ENCODE measurements at places on chromosomes 4 and X.

DNA sequence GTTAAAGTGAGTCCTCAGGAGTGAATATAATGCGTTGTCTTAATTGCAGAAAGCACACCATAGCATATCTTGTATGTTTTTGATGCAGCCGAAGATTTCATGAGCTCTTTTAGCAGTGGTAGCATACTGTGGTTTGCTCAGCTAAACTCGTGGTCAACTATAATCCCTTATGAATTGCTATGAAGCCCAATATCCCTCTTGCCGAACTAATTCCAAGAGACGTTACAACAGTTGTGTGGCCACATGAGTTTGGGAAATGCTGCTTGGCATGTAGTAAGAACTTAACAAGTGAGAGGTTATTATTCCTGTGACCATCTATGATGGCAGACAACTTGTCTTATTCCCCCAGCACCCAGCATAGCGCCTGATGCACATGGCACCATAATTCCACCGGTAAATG is 30.7 kb downstream of the SYAP1 start:
- DNase-seq, result no peak

GRCh38 chr4:17385403-17385802 is 126.5 kb downstream of the QDPR start:
- peak; percentile 2 for DNase-seq

DNA sequence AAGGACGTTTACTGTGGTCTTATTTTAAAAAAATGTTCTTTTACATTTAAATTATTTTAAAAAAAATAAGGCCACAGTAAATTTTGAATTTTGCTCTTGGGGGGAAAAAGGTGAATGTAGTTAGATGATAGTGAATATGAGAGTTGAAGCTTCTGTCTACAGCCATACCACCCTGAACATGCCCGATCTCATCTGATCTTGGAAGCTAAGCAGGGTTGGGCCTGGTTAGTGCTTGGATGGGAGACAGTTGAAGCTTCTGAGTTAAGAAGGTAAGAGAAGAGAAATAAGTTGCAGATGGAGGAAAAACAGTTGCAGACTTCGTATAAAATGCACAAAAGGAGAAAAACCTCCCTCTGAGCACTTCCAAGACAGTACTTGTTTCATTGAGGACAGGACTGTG is 115.6 kb upstream of the NR3C2 start:
- DNase-seq, result no peak

DNA sequence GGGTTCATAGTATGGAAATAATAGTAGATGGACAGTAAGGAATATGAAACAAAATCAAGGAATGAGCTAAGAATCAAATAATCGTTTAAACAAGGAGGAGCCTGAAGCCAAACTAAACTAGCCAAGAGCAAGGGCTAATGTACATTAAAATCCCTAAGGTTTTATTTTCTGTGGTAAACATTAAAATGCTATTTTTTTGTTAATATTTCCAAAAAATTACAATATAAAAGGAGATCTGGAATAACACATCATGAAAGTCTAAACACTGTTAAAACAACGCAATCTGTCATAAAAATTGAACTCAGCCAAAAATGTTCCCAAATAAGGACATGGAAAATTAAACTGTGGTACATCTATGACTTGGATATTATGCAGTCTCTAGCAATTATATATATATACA is 188.2 kb downstream of the RNF150 start:
- DNase-seq, result no peak

- DNase-seq, result no peak
Observed at GRCh38 chrX:48685416-48685815, 1.8 kb downstream of the WAS start.

- DNase-seq, result no peak
Observed at GRCh38 chr4:142331132-142331531, 515.0 kb downstream of the INPP4B start.

DNA sequence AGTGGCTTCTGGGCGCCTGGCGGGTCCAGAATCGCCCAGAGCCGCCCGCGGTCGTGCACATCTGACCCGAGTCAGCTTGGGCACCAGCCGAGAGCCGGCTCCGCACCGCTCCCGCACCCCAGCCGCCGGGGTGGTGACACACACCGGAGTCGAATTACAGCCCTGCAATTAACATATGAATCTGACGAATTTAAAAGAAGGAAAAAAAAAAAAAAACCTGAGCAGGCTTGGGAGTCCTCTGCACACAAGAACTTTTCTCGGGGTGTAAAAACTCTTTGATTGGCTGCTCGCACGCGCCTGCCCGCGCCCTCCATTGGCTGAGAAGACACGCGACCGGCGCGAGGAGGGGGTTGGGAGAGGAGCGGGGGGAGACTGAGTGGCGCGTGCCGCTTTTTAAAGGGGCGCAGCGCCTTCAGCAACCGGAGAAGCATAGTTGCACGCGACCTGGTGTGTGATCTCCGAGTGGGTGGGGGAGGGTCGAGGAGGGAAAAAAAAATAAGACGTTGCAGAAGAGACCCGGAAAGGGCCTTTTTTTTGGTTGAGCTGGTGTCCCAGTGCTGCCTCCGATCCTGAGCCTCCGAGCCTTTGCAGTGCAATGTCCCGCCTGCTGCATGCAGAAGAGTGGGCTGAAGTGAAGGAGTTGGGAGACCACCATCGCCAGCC is at the start of gene ATOH1:
Gene ATOH1 (plus strand): TSS at position 422 of the 663 bp plus-strand sequence. CDS start 174 bp downstream, at position 596.
- DNase-seq, result no peak

DNA sequence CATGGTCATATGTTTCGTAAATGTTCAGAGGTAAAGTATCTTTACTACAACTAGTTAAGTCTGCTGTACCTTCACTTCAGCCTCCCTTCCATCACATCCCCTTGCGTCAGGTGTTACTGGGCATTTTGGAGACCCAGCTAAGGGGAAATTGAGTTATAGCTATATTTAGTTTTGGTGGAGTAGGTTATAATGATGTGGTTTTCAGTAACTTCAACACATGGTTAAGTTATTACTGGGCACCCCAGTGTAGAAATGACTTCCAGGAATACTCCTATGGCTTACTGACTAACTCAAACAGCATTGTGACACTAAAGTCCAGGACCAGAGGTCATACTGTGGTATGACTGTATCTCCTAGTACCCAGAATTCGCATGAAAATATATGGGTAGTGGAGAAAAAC is 23.4 kb upstream of the ACSL1 start:
- DNase-seq, result no peak

- DNase-seq, result no peak
Observed at GRCh38 chrX:154046940-154047610, 27.4 kb upstream of the IRAK1 start.

- no peak for DNase-seq
Observed at GRCh38 chr4:125517831-125518230, 203.1 kb downstream of the FAT4 start.

DNA sequence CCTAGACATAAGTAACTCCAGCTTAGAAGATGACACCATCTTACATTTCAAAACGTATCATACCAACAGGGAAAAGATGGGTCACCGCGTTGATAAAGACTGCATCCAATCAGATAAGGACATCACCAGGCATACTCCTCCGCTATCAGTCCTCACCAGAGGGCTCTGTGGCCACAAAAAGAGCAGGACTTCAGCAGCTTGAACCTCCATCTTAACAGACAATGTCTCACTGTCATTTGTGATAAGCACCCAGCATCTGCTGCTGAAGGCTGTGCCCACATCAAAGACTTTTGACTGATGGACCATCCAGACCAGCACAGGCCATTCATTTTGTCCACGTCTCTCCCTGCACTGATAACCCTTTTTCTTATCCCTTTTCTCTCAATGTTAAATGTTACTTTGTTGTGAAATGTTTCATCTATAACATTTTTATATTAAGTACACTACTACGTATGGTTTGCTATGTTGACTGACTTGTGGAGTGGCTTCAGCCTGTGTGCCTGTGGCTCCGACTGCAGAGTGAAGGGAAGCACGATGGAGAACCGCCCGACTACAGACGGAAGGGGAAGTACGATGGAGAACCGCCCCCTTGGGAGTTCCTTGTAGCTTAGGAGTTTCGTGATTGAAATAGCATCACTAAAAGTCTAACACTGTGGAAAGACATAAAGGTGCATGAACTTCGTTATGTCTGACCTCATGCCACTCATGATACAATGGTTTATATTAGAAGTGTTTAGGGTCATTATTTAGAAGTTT is 595.4 kb upstream of the AGA start:
- no peak for DNase-seq

DNA sequence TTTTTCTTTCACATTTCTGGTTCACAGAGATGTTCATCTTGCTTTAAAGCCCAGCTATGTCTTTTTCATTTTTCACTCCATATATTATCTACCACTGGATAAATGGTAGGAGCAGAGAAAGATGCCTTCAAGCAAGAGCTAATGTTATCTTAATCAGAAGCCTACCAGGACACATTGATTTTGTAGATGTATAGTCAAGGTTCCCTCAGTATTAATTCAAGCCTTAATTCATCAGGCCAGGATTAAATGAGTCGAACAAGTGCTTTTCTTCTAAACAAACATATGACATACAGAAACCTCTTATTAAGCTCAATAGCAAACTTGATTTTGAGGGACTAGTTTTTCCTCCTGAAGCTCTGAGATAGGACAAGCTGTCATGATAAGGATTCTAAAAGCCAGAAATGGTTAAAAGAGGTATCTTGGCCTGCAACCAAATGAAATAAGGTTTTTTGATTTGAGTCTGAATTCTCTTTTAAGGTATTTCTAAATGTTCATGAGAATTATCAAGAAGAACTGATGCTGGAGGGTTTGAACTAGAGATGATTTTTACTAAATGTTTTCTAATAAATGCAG is 81.7 kb upstream of the FTHL17 start:
- no peak for DNase-seq

- no peak for DNase-seq
Observed at GRCh38 chr4:47642985-47643760, 158.1 kb downstream of the ATP10D start.

DNA sequence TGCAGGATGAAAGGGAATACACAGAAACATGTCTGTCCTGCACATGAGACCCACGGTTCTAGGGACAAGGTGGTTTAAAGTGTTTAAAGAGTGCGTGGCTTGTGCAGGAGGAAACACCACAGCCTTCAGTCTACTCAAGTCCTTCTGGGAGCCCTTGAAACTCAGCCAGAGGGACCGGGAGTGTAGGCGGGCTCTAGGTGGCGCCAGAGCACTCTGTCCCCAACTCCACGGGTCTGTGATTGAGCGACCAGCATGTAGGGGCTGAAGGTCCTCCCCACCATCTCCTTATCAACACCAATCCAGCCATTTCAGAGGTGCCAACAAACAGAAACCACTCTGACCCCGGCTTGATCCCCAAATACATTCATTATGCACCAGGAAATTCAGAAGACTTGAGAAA is 82.0 kb upstream of the CLDN34 start:
- DNase-seq, result no peak

DNA sequence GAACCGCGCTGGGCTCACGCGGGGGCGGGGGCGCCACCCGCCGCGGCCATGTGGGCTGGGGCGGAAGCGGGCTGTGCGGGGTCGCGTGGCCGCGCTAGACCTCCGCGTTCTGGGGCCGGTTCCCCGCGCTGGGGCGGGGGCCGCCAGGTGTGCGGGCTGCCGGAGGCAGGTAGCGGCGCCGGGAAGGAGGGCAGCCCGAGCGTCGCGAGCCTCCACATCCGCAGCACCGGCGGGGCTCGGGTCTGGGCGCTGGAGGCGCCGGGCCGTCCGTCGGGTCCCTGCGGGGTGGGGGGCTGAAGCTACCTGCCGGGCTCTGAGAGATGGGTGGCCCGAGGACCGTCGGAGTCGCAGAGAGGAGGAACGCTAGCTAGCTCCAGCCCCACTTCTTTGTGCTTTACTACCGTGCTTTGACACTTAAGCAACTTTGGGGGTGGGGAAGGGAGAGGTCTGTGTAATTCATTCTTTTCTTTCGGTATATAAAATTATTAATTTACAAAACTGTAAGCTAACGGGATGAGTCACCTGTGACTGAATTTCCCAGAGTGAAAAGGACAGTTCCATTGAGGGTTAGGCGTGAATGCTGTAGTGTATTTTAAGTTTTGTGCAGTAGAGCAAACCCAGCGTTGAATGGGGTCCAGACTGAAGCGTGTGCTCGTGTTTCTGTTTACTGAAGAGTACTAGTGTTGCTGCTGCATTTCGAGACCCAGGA is 689 bp downstream of the METAP1 start:
- no peak for DNase-seq

DNA sequence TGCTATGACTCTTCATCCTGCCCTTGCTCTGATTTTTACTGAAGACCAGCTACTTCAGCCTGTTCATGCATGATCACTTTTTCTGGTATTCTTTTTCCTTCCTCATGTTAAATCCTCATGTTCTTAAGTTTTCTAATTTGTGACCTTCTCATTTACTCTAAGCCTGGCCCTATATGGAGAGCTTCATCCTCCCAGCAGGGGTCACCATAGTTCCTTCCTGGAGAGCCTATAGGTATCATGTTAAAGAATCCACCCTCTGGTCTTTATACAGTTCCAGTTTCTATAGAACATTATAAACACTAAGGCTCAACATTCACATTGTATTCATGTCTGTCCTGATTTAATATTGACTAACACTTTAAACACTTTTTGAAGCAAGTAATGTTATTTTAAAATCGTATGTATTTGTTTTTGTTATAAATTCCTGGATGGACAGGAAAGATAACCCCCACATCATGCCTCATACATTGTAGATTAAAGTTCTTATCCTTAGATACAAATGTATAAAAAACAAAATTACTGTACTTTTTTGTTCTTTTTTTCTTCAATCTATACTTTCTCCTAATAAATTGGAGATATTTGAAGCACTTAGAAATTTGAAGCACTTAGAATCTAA is 53.8 kb upstream of the OTUD4 start:
- DNase-seq, result peak; percentile 50

- no peak for DNase-seq
Observed at GRCh38 chr4:122331195-122331594, 47.6 kb upstream of the ADAD1 start.

DNA sequence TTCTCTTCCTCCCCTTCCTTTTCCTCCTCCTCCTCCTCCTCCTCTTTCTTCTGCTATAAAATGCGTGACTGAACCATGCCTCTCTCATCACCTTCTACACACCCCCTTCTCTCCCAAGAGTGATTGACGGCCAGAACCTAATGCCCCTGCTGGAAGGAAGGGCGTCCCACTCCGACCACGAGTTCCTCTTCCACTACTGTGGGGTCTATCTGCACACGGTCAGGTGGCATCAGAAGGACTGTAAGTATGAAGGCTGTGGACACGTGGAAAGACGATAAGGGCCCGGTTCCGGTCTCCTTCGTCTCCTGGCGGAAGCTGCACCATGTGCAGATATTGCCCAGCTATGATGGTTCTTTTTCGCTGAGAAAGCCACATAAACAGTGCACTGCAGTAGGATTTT is 12.1 kb upstream of the ARSF start:
- DNase-seq, result no peak

All from glomerular endothelial cell (primary cell).